ENCODE measurements at places on chromosomes 1 and 21.

DNA sequence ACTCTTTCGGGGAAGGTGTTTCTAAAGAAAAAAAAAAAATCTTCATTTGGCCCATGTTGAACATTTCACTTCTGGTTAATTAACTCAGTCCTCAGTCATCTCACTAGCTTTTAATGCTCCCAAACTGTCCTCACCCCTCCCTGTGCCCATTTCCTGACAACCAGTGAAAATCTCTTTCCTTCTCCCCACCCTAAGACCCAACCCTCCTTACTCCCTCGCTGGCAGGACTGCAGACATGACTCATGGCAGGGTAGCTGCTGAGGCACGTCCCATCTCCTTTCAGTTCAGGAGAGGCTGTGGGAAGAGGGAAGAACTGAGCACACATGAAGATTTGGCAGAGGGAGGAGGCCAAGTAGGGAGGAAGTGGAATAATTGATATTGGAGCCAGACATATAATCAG lies 12.6 kb downstream of the PKP1 start:
- peak; percentile 74 for DNase-seq

DNA sequence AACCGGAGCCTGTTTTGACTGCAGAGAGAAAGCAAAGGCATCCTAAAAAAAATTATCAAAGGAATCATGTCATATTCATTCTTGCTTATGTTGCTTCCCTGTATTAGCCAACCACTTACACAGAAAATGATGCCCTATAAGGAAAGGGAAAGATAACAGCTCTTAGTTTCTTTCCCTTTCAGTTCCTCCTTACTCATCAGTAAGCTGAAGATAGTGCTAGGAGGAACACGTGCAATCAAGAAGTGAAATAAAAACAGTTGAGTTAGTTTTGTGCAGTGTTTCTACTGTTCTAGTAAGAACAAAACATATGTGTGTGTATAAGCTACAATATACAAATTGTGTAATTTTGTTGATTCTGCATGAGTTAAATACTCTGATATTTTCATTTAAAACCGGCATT lies 45.3 kb upstream of the MTF2 start:
- no peak for DNase-seq

GRCh38 chr1:30809514-30810263 lies 52.1 kb upstream of the LAPTM5 start:
- DNase-seq: peak; percentile 72

- DNase-seq: no peak
These were observed 131.4 kb upstream of the RAB4A start for GRCh38 chr1:229139331-229140118.

DNA sequence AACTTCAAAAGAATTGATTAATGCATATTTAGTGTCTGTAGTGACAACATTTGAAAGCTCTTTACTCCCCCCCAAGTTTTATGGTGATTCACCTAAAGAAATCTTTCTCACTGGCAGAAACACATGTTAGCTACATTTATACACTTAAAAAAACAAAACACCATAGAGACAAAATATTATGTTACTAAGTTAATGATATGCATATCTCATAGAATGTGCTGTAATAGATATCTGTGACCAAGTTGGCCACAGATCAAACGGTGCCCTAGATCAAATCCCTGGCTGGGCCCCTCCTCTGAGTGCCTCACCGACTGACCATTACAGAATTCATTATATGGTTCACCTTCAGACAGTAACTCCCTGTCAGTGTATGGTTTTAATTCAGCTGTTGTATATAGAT lies 322.1 kb upstream of the LYPLAL1 start:
- no peak for DNase-seq

- no peak for DNase-seq
These were observed 81.2 kb downstream of the TOMM20 start for GRCh38 chr1:235047331-235047871.

- no peak for DNase-seq
These were observed 6.0 kb downstream of the EPHA8 start for GRCh38 chr1:22569269-22569668.

- DNase-seq: no peak
These were observed 54.6 kb upstream of the PRDX6 start for GRCh38 chr1:173422456-173422976.

- peak; percentile 70 for DNase-seq
These were observed 90.5 kb downstream of the PIK3R3 start for GRCh38 chr1:46041974-46042373.

- no peak for DNase-seq
These were observed 55.2 kb upstream of the LGALS8 start for GRCh38 chr1:236468625-236469024.

DNA sequence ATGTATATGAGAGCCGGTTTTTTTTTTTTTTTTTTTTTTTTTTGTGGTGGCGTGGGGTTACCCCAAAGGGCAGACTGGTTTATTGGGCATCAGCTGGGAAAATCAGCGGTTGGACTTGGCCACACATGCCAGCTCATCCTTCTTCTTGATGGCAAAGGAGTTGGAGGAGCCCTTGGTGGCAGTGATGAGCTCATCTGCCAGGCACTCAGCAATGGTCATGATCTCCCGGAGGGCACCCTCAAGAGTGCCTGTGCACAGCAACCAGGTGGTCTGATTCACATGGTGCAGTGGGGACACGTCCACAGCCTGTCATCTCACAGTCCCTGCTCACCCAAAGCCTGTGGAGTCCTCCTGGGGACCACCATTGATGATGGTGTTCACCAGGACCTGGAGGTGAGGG lies 62.0 kb downstream of the MRPS6 start:
- no peak for DNase-seq

- no peak for DNase-seq
These were observed 21.9 kb downstream of the HEYL start for GRCh38 chr1:39617488-39618049.
